ENCODE measurements at places on chromosomes 4 and X. TPM values are rescaled to one million over a fixed set of nuclear protein-coding genes. Genes with fewer than 3 reads are reported as not detected.
A peak's percentile ranks its signal among the peaks of the same experiment; 100 is the strongest.

The PCDH11X gene
- total RNA-seq, result 29.4 TPM

- DNase-seq, result no peak
These were observed 42.3 kb downstream of the TRIM2 start for GRCh38 chr4:153246446-153247115.

GRCh38 chrX:15745179-15745578 is 7.1 kb downstream of the CA5B start:
- DNase-seq, result no peak

DNA sequence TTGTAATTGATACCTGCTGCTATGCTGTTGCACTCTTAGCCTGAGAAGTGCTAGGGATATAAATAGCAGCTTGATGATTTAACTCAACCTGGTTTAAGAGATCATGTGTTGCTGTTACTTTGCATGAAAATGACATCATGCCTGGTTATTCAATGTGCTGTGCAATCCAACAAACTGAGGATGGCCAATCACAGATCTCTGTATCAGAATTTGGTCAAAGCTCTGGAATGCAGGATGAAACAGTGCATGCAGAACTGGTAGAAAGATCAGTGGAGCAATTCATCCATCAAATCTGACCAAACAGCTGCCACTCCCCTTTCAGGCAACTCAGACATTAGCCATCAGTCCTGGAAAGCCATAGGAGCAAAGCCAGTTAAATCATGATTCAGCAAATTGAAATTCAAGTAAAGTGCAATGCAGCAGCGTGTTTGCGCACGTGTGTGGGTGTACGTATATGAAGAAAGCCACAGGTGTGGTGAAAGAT is 160.3 kb upstream of the RASGEF1B start:
- DNase-seq, result no peak

The CPE gene
- 10.0 TPM for total RNA-seq

The FHIP1A gene
- total RNA-seq, result 28.2 TPM

- no peak for DNase-seq
These were observed 293.9 kb downstream of the PDGFC start for GRCh38 chr4:156677656-156678055.

The CDX4 gene
- total RNA-seq, result 5.2 TPM

DNA sequence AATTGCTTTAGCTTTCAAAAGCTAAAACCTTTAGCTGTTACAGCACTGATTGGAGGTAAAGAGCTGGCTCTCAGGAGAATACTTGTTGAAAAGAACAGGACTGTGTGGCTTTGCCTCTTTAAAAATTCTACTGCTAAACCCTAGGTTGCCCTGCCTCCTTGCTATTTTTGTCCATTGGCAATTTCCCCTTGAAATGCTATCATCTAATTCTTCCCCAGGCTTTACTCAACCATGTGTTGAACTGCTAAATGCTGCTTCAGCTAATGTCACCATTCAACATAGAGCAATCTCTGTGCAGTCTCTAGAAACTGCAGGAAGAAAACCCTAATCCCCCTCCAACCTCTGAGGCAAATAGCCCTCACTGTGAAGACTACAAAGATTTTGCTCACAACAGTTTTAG is 203.7 kb upstream of the ARX start:
- no peak for DNase-seq

GRCh38 chr4:19711871-19712270 is 539.8 kb upstream of the SLIT2 start:
- no peak for DNase-seq

- peak; percentile 87 for DNase-seq
These were observed at the start of gene NUDT10 for GRCh38 chrX:51332188-51332942. NUDT10 (plus strand) TSS chrX:51332822; CDS start chrX:51332966, 144 bp downstream.

DNA sequence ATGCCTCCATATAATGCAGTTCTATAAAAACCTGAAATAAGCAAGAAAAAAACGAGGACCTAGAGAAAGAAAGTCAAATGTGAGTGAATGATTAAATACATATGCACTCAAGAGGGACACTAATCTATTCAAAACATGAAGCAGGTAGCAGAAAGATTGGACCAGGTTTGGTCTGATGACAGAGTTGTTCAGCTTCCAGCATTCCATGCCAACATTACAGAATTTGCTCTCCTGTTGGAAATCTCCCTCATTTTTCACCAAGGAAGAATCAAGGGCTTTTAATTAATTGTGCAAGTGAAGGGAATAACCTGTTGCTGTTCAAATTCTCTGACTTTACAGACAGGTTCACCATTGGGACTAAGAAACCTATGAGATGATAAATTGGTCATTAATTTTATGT is 379.0 kb upstream of the RASGEF1B start:
- no peak for DNase-seq

The SLC25A6 gene
- total RNA-seq, result 553 TPM

DNA sequence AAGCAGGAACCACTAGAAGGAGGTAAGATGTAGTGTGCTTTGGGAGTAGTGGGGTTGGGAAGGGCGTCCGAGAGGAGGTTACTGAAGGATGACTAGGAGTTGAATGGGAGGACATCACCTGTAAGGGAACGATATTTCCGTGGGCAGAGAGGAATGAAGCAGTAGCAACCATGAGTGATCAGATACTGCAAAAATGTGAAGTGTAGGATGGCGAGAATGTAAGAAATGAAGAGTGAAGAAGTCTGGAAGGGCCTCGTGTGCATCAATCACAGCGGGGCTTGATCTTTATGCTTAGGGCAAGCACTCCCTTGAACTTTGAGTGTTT is 594 bp downstream of the MSMO1 start:
- DNase-seq, result no peak

The TSPAN7 gene
- total RNA-seq, result 3.5 TPM

The CXCL8 gene
- total RNA-seq, result not detected

The PAPSS1 gene
- 86.3 TPM for total RNA-seq

The PABPC1L2B gene
- 1.8 TPM for total RNA-seq

DNA sequence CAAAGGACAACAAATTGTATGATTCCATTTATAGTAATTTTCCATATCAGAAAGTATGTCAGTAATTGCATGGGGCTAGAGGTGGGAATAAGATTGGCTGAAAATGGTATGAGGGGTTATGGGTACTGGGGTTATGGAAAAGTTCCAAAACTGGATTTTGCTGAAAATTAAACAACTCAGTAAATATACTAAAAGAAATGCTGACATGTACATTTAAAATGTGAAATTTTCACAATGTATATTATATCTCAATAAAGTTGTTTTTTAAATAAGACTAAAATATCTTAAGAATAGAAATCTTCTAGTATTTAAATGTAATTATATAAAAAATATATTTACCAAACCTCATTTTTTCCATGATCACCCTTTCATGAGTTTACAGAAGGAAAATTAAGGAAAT is 844.9 kb upstream of the SLIT2 start:
- DNase-seq, result no peak

The BMP3 gene
- total RNA-seq, result not detected

- DNase-seq, result peak; percentile 61
These were observed 4.3 kb downstream of the GABRQ start for GRCh38 chrX:152641996-152642395.
